ENCODE measurements at places on chromosomes 5 and 9.

- H3K27me3 ChIP-seq, result no peaks in the 10 kb centered on the region
- peaks cover 4% of the 10 kb centered on the region for H3K36me3 ChIP-seq
- no peak overlapping the region for H3K27ac ChIP-seq
- DNase-seq, result peak; percentile 19
- H3K4me1 ChIP-seq, result no peaks in the 10 kb centered on the region
- no peak overlapping the region for H3K4me3 ChIP-seq
Observed at GRCh38 chr5:77066823-77067442, 20.2 kb downstream of the ZBED3 start.

DNA sequence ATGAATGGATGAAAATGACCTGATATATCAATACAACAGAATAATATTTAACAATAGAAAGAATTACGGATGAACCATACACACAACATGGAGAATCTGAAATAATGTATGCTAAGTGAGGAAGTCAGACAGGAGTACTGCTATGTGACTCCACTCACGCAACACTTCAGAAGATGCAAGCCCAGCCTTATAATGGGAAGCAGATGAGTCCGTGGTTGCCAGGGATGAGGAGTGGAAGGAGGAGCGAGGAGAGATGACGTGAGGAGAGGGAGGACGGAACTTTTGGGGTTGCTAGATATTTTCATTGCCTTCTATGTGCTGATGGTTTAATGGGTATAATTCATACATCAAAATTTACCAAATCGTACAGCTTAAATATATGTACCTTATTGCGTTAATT is 55.4 kb upstream of the ERCC6L2 start:
- no peak for DNase-seq
- no peak overlapping the region for H3K4me3 ChIP-seq

GRCh38 chr5:177099422-177100093 is 12.8 kb downstream of the FGFR4 start:
- H3K27ac ChIP-seq, result no peak overlapping the region
- no peaks in the 10 kb centered on the region for H3K27me3 ChIP-seq
- no peak for DNase-seq
- no peak overlapping the region for H3K4me3 ChIP-seq
- H3K36me3 ChIP-seq, result no peaks in the 10 kb centered on the region

DNA sequence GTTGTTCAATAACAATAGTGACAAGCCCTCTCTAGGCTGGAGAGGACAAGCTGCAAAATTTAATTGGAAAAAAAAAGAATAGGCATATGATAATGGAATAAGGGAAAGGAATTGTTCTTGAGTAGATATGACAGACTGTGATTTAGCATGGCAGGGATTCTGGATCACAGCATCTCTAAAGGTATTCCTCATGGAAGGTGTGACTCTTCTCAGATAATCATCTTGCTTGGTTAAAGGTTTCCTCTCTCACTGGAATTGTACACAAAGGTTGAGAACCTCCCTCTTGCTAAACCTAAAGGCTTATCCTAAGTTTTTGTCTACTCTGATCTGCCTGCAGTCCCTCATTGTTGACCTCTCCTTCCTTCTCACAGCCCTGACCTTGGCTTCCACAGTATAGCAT is 31.6 kb downstream of the ELOVL7 start:
- no peak overlapping the region for H3K27ac ChIP-seq
- H3K4me1 ChIP-seq, result no peaks in the 10 kb centered on the region
- no peaks in the 10 kb centered on the region for H3K27me3 ChIP-seq
- no peaks in the 10 kb centered on the region for H3K36me3 ChIP-seq
- peak; percentile 91 for DNase-seq

DNA sequence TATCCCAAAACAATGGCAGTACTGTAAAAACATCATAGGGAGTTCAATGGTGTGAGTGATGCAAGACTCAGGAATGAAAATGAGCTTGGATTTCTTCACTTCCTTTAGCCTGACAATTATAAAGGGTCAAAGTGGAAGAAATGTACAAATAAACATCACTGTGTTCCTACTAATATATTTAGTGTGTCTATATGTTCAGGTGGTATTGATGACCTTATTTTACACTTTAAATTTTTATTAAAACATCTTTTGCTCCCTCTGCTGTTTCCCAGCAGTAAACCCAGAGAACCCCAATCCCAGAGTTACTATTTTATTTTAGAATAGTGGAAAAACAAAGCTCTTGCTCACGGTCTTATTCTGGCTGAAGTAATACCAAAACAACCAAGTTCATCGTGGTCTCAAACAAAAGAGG is 2.0 kb downstream of the LOX start:
- peak; percentile 50 for DNase-seq
- no peaks in the 10 kb centered on the region for H3K27me3 ChIP-seq
- H3K4me1 ChIP-seq, result no peaks in the 10 kb centered on the region
- no peak overlapping the region for H3K4me3 ChIP-seq

Measured in trophoblast cell (in vitro differentiated cells and primary cell).